ENCODE measurements at places on chromosomes 1 and 21.

- no peak for DNase-seq
Measured at GRCh38 chr21:17834639-17835354, 15.6 kb upstream of the C21orf91 start.

DNA sequence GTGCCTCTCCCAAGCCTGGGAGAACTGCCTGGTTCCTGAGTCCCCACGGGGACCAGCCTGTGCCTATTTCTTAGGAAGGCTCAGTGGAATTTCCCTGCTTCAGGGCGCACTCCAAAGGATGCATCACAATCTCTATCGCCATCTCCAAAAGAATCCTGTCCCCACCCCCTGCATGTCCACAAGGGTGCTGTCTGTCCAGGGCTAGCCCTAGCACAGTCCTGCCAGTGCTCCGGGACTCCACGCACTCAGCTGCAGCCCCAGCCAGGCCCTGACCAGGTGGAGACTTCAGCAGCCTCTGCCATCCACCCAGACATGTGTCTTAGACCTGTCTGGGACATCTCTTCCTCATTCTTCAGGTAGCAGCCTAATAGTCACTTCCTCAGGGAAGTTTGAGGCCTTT is 199.7 kb downstream of the GRIK3 start:
- DNase-seq, result no peak

DNA sequence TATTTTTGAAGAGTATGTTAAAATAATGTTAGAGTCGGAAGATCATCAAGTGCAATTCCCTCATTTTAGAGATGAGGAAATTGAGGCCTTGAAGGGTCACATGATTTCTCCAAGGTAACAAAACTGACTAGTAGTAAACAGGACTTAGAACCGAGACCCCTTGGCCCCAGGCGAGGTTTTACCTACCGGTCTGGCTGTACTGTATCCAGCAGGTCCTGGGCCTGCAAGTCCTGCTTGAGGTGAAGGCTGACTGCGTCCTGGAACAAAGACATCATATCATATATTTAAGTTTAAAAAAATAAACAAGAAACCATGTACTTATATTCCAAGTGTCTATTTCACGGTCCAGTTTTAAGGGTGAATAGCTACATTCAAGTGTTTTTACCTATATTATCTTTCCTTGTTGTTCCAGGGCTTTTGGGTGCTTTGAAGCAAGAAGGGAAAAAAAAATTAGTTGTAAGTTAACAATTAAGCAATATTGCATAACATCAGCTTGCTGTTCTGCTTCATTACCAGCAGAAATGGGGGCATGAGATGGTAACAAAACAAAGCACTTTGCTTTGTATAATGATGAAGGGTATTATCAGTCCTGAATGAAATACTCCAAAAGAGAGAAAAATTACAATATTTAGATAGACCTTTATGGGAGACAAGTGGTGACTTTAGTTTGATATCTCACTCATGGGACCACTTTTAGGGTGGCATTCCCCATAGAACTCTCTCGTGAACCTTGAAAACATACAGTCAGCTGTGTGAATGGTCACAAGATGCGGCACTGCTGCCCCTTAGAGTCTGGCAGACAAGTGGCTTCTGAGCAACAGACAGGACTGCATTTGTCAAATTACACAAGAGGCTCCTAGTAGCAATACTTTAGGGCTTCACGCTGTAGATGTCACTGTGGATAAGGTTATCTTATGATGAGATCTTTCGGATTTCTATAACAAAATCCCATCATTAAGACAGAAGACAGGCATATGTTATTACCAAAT is 29.8 kb upstream of the CFAP298 start:
- DNase-seq, result no peak

DNA sequence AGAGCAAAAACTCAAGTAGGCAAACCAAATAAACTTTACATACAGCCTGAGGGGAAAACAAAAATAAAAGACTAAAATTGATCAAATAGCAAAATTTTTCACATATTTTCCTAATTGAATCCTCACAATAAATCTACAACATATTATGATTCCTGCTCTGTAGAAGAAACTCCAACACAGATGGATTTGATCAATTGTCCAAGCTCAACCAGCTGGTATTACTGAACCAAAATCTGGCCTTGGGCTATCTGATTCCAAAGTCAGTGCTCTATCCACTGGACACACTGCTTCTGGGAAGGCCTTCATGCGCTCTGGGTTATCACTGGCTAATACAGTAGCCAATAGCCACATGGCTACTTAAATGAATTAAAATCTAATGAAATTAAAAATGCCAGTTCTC is 39.3 kb downstream of the PCNX2 start:
- no peak for DNase-seq

GRCh38 chr1:204406621-204407020 is 5.0 kb downstream of the PPP1R15B start:
- no peak for DNase-seq

DNA sequence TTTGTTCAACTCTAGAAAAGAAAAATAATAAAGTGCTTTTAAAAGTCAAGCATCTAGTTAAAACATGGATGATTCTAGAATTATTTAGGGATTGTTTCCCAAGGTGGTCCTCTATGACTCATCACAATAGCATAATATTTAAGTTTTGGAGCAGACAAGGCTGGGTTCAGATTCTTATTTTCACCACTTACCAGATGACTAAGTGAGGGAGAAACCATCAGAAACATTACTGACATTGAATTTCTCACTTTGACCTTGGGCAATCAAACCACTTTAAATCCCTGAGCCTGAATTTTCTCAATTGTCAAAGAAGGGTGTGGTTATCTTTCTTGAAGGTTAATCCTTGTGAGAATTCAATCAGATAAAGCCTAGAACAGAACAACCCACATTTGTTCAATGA is 102.5 kb upstream of the PTGFR start:
- DNase-seq, result no peak

DNA sequence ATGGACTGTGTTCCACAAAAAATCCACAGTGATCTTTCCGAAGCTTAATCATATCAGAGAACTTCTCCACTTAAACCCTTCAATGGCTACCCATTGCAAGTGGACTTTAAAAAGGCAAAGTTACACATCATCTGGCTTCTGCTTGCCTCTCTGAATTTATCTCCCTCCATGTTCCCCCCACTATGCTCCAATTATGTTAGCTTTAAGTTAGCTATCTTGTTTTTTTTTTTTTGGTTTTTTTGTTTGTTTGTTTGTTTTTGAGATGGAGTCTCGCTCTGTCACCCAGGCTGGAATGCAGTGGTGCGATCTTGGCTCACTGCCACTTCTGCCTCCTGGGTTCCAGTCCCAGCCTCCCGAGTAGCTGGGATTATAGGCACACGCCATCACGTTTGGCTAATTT is 166.4 kb upstream of the ADGRL2 start:
- no peak for DNase-seq

DNA sequence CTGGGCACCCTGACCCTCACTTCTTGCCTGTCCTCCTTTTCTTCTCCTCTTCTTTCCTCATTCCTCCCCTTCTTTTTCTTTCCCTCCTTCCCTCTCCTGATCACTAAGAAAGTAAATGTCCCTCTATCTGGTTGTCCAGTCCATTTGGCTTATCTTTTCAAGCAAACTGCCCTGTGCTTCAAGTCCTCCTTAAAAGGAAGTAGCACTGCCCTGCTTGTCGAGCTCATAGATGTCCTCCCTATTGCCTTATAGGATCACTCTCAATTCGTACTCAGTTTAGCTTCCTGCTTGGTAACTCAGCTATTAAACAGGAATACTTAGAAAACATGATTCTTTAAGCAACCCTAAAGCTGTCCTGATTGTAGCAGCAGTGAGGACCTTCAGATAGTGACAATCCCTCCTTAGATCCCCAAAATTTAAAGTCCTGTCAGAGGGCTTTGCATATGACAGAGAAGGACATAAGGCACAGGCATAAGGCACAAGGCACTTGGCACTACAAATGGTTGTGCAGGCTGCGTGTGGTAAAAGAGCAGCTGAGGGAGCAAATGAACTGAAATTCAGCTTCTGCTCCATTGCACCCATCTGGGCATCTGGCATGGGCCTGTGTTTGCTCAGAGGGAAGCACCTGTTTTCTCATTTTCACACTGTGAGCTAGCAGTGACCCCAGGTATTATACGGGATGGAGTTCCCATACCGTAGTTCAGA is 26.1 kb upstream of the SLAMF6 start:
- no peak for DNase-seq

- DNase-seq, result no peak
Measured at GRCh38 chr21:31191553-31191952, 152.5 kb downstream of the TIAM1 start.

- DNase-seq, result no peak
Measured at GRCh38 chr1:159594625-159595405, 7.2 kb downstream of the APCS start.

- no peak for DNase-seq
Measured at GRCh38 chr1:146039844-146040194, 18.3 kb upstream of the HJV start.

DNA sequence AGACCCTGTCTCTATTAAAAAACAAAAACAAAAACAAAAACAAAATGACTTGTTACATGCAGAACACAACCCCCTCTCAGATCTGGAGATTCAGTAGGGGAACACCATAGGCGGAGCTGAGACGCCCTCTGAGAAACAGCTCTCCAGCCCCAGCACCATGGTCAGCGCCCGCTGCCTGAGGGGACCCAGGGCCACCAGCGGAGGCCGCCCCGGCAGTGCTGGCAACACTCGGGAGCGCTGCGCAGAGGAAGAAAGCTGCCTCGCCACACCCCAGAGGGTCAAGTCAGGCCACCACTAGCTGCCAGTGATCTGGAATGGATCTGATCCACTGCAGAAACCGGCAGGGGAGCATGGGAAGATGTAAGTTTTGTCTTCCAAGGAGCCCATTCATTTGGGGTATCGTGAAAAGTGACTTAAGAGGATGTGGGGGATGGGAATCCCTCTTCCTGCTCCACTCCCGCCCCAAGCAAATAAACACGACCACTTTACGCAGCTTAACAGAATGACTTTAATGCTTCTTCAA is 3.1 kb downstream of the ACTA1 start:
- peak; percentile 90 for DNase-seq

GRCh38 chr21:42534421-42535378 is 21.0 kb downstream of the SLC37A1 start:
- DNase-seq, result no peak

- DNase-seq, result no peak
Measured at GRCh38 chr1:236185687-236186086, 43.3 kb downstream of the GPR137B start.

GRCh38 chr21:46116776-46117585 is 19.1 kb downstream of the COL6A2 start:
- DNase-seq, result peak; percentile 13

- DNase-seq, result peak; percentile 49
Measured at GRCh38 chr1:36885540-36886357, 148.6 kb downstream of the GRIK3 start.

DNA sequence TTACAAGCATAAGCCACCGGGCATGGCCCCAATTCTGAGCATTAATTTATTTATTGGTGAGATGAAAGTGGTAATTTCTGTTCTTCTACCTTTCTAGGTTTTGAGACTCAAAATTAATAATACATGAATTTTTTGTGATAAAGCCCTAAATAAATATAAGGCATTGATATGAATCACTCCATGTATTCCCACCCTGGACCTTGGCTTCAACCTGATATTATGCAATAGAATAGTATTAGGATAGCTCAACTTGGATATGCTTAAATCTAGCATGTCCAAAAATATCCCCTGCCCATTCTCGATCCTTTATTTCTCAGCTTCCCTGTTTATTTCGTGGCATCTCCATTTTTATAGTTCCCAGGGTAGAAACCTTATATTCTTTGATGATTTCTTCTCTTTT is 2.5 kb downstream of the AGL start:
- DNase-seq, result no peak

- DNase-seq, result no peak
Measured at GRCh38 chr1:224457782-224458144, 23.2 kb upstream of the WDR26 start.

GRCh38 chr1:75528001-75528400 is 82.9 kb downstream of the SLC44A5 start:
- no peak for DNase-seq

GRCh38 chr1:112983537-112984131 is 27.6 kb upstream of the SLC16A1 start:
- DNase-seq, result no peak

- no peak for DNase-seq
Measured at GRCh38 chr1:38962113-38962512, 20.5 kb upstream of the RHBDL2 start.

DNA sequence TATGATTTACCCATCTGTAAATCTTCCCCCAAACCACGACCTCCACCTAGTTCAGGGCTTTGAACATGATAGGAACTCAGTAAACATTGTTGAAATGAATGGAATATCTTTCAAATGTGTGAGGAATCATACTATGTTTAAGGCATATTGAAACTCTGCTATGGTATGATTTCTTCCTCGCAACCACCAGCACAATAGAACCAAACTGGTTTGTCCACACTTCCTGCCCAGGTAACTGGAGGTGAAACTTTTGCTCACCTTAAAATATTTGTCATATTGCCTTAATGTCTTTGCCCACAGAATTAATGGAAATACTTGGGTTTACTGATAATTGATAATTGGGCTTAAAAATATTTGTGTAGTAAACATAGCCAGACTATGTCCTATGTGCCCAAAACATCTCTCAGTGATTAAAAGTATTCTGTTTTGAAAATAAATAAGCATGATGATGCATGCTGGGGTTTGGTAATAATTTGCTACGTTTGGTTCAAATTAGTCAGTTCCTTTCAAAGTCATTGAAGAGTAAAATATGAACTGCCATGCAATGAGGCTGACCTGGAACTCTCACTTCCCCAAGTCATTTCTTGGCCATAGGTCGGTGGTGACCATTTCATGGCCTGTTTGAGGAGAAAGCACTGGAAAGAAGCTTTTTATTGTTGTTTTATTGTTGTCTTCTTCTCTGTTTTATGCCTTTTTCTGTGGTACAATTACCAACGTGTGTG is 73.3 kb downstream of the TNFSF18 start:
- no peak for DNase-seq

DNA sequence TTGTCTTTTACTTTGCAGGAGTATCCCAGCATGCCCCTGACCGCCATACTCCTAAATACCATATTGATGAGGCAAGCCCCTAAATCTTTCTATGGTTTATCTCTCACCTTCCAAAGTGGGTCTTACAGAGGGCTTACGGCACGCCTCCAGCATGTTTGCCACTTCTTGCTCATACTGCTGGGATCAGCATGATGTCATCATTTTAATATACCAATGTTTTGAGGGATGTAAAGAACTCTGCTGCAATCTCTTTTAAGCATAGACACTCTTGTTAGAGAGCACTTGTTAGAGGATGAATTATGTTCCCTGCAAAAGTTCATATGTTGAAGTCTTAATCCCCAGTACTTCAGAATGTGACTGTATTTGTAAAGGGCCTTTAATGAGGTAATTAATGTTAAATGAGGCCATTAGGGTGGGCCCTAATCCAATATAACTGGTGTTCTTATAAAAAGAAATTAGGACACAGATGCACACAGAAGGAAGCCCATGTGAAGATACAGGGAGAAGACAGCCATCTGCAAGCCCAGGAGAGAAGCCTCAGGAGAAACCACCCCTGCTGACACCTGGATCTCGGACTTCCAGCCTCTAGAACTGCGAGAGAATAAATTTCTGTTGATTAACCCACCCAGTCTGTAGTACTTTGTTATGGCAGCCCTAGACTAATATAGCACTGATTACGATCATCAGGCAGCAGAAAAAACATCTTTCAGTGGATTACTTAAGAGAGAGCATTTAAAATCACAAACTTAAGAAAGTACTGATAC is 16.4 kb upstream of the ABCB10 start:
- DNase-seq, result no peak
